ENCODE measurements at places on chromosomes 4 and X.

DNA sequence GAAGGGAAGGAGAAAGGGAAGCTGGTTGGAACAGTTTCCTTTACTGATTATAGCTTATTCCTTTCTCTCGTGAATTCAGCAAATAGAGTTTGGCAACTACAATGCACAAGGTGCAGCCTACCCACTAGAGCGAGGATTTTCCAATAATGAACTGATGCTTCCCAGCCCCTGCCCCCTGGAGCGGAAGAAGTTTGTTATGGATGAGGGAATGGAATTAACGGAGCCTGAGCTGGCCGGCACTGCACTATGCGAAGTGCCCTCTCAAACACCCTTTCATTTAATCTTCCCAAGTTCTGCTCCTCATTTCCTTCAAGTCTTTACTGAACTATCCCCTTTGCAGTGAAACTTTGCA is 42.5 kb upstream of the CBR4 start:
- DNase-seq = no peak

GRCh38 chr4:132958457-132959263 is 190.4 kb upstream of the PCDH10 start:
- no peak for DNase-seq

DNA sequence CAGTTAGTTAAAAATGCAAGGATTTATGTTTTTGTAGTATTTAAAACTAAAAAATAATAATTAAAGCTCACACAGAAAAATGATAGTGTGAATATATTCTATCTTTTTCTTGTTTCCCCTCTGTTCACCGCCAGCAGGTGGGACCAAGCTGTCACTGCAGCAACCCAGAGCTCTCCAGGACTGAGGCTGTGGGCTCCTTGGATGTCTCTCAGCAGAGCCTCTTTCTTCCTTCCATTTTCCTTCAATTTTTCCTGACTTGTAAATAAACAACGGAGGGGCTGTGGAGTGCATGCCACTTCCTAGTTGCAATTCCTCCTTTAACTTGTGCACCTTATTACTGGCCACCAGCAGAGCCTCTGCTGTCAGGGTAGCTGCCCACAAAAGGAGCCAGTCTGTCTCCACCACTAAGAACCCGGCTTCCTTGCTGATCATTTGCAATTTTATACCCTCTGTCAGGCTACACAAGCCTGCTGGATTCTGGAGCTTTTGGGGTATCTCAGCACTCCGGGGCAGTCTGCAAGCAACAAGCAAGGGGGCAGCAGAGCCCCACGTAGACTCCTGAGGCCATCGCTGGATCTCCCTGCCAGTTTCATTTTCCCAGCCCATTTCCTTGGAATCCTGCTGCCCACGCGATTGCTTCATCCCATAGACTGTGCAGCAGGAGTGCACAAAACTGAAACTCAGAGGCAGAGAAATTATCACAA is 1467.4 kb downstream of the C4orf33 start:
- DNase-seq = no peak

- no peak for DNase-seq
Measured at GRCh38 chr4:133647206-133647605, 498.1 kb downstream of the PCDH10 start.

GRCh38 chr4:100261346-100261745 is 71.1 kb upstream of the DDIT4L start:
- no peak for DNase-seq

DNA sequence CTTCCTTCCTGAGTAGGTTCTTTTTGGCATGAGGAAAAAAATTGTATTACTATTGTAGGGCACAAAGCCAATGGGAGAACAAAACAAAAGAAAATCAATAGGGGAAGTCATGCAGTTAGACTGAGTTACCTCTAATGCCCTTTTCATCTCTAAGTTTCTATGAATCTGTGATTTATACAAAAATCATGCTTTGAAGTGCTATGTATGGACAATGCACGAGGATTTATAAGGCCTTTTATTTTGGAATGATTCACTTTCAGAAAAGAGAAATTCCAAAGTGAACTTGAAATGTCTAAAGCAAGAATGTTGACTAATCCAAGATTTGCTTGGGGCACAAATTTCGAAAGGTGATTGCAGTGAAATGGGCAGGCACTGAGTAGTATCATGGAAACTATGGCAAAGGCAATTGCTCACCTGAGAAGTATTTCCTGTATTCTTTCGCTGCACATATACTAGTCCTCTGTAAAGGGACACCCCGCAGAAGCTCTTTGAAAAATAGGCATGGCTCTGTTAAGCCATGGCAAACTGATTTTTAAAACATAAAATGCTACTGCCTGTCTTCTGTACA is 52.8 kb downstream of the ADGRG4 start:
- DNase-seq = no peak

GRCh38 chr4:1395941-1396805 is 10.1 kb downstream of the NKX1-1 start:
- no peak for DNase-seq

DNA sequence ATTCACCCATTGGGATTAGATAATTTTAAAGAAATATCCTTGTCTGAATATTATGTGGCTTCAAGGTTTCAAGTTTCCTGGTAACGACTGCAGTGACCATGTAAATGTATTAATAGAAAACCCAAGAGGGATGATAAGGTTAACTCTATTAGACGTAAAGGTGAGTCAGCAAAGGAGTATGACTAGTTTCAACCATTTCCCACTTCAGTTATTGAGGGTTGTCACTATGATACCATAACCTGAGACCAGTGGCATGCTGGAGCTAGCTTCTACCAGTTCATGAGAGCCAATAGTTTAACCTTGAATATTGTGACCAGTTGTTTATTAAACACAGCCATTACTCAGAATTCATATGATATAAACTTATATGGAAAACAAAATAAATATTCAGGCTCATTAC is 270.1 kb downstream of the TMA16 start:
- no peak for DNase-seq

DNA sequence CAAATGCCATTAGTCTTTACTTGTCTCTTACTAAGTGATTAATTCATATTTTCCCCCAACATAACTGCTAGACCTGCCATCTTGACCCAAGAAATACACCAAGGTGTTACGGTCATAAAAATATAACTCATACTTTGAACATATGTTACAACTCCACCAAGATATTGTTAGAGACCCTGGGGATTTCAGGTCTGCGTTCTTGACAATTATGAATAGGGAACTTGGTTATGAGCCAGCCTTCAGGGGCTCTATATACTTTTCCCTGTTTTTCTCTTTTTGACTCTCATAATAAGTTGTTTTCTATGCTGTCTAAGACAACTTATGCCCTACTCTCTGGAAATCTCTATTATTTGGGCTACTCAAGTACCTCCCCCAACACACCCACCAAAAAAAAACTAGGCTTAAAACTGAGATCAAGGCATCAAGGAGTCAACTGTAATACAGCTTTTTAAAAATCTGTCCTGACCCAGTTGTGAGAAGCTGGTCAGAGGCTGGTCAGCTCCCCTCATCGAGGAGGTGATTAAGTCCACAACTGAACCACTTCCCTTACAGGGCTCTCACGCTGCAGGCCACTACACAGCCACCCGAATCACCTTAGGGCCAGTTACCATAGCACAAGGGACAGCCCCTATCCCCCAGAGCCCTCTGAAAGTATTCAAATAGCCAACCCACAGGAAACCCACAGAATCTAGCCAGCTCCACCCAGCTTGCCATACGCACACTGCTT is 10.5 kb upstream of the TLR3 start:
- DNase-seq = no peak

GRCh38 chr4:137541181-137541580 is 8.9 kb upstream of the PCDH18 start:
- no peak for DNase-seq
